ENCODE measurements at places on chromosomes 3 and 15.

DNA sequence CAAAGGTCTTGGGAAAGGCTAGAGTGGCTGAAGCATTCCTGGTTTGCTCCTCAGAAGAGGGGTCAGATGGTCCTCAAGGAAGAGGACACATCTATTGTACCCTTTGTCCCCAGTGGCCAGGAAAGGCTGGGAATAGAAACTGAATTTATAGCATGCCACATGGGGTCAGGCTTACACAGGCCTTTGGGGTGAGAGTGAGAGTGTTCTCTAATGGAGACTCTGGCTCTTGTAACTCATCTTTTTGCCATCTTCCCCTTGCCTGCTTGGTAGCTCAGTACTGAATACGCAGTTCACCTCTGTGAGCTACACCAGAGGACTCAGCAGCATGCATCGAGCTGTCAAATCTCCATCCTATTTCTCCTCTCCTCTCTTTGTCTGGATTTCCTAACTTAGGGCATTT, 87.5 kb downstream of the ATP2B2 start:
- no peak for DNase-seq

- DNase-seq: no peak
These were observed 333.4 kb downstream of the NAALADL2 start for GRCh38 chr3:175192536-175192935.

GRCh38 chr3:139430493-139430892, 41.0 kb upstream of the COPB2 start:
- no peak for DNase-seq

DNA sequence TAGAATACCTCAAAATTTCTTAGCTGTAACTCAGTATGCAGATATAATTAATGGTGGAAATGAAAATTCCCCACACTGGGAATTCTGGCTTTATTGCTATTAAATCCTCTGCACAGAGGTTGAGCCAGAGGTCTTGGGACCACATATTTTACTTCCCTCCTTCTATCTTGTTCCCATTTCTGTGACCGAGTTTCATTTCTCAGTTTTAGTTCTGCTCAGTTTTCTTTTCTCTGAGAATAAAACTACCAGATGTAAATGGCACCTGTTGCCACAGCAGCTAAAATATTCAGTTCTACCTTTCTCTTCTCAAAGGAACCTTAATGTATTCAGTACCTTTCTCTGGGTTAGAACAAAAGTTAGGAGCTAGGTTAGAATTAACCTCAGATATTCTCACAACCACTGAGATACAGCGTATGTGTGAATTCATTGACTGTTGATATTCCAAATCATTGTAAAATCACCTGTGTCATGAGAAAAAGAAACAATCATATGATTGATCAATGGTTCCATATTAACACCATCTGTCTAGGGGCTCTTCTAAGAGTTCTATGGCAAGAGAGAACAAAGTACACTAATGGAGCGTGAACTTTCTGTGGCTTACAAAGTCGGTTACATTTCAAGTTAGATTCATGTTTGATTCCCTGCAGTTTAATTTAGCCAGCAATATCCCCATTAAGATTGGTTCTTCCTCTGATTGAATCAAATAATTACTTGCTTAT, 374.1 kb downstream of the EFHB start:
- DNase-seq: no peak

DNA sequence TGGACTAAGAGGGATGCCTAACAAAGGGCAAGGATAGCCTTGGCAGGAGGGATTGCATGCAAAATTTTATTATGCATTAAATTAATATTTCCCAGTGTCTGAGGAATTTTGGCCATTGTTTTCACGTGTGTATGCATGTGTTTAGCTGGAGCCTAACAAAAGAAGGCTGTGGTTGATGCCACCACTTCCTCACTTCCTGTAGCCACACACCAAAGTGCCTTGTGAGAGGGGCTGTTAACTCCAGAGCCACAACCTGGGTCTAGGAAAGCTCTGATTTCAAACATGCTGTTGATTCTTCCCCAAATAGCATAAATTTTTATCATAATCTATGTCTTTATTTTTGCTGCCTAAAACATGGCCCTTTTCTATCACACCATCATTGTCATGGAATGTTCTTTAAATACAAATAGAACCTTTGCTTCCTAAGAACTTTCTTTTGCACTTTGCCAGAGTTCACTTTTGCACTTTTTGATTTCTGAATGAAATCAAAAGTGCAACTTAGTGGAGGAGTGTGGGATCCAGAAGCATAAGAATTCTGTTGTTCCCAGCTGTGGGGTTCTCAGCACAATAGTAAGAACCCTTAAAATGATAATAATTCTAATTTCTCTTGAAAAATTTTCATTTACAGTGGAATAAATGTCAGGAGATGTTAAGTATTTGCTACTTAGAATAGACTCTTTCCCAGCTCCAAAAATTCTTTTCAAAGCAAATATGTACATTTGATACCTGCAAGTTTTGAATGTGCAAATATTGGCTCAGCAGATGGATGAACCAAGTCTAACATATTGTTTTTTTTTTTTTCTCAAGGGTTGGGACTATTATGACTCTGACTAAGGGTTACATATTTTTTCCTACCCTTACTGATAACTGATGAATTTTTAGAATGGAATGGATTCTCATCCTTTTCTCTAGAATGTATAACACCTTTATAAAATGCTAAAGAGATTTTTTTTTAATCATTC, 35.6 kb upstream of the SPTSSB start:
- DNase-seq: no peak

DNA sequence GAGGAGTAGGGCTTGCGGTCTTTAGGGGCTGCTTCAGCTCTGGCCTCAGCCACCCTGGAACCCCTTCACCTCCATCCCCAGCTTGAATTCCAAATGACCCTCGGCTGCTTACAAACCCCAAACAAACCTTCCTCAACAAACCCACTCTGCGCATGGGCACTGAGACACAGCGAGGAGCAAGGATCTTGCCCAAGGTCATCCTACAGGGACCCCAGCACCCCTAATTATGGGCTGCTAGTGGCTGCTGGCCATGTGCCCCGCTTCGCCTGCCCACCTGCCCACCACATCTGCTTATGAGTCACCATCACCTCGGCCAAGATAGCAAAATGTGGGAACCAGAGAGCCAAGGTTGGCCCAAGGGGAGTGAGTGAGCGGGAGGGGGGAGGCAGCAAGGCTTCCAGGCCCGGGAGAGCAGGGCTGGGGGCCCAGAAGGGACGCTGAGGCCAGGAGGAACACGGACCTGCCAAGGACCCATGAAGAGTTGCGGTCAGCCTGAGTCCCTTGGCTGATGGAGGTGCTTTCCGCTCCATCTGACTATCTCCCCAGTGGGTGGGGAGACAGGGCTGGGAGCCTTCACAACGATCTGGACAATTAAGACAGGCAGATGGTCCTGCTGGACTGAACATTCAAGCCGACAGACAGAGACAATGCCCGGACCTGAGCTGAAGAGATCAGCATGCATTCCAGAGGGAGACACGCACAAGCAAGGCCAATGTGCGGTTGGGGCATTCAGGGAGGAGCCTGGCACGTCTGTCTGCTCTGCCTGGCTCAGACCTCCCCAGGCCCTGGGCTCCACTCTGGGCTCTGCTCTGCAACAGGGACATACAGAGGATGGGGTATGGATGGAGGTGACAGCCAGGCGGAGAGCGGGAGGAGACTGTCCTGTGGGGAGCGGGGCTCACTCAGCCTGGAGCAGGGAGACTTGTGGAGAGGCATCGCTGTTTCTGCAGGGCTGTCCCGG, 10.8 kb upstream of the GRIP2 start:
- DNase-seq: no peak
